ENCODE measurements at places on chromosomes 6 and 20. TPM values are rescaled to one million over a fixed set of nuclear protein-coding genes. Genes with fewer than 3 reads are reported as not detected.

DNAAF9 gene
- total RNA-seq, result 11.7 TPM

DNA sequence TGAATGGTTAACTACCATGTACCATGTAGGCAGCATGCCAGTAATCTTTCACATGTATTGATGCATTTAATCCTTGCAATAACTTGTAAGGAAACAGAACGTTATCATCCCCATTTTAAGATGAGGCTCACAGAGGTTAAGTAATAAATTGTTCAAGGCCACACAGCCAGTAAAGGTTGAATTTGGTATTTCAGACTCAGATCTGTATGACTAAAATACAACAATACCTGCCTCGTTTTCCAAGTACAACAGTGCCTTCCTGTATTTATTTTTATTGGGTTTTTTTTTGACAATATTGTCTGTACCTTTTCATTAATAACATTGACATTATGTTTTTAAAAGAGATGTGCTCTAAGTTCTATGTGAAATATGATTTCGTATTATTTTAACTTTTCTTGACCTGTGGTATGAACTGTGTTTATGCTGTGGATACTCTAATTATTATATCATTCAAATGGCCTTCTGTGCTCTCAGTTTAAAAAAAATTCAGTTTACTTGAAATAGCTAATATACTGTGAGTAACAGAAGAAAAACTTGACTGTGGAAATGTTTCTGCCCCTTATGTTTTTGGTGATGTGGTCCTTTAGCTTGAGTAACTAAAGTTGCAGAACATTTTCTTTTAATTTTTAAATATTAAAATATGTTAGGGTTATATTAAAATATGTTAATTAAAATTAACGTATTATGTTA lies 39.7 kb downstream of the XRN2 start:
- DNase-seq, result no peak

GRCh38 chr6:154247119-154247861 lies 109.3 kb downstream of the IPCEF1 start:
- peak; percentile 80 for DNase-seq

- no peak for DNase-seq
Measured at GRCh38 chr20:42024653-42025052, 406.5 kb upstream of the CHD6 start.

SLC26A8 gene
- not detected for total RNA-seq

DNA sequence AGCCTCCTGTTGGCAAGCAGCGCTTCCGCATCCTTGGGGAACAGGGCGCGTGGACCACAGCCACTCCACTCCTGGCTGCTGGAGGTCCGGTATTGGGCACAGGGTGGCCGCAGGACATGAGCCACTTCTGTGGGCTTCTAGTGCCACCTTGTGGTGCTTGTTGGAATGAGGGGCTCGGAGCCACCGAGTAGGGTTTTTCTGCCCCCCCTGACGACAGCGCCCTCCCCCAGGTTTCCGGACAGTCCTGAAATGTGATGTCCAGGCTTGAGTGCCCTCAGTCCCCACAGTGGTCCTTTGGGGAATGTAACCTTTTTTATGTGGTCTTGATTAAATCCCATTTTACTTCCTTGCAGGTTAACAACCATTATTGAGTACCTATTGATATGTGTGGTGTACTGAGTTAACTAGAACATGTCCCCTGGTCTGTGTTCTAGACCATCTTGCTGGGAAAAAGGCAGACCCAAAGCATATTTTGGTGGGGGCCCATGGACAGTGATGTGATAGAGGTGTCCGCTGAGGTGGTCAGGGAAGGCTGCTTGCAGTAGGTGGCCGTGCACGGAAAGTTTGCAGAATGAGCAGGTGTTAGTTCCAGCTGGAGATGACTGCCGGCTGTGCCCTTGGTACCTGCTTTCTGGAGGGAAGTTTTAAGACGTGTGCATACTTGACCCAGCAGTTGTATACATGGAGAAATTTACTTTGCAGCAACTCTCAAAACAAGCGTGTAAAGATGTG lies 70.0 kb downstream of the PTPN1 start:
- DNase-seq, result peak; percentile 39

DNA sequence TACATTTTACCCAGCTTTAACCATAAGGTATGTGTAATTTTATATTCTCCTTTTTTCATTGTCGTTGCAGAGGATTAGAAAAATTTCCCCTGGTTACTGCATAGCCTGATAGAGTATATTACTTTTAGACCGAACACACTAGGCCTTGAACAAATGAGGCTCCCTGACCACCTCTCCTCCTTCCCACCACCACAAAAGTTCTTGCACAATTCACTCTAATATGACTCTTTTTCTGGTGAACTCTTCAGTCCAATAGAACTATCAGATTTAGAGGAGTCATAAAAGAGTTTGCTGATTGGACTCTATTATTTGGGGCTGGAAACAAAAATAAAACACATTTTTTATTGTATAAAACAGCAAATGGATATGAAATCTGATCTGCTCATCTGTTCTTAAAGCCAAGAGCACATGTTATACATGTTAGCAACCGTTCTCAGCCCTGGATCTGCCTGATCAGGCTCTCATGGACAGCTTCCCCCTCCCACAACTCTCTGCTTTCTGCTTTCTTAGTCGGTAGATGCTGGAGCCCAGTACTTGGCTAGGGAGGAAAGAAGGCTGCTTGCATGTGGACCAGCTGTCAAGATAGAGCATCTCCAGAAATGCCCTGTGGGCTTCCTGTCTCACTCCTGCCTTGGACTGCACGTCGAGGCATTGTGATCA lies 83.5 kb downstream of the CD164 start:
- no peak for DNase-seq

DNA sequence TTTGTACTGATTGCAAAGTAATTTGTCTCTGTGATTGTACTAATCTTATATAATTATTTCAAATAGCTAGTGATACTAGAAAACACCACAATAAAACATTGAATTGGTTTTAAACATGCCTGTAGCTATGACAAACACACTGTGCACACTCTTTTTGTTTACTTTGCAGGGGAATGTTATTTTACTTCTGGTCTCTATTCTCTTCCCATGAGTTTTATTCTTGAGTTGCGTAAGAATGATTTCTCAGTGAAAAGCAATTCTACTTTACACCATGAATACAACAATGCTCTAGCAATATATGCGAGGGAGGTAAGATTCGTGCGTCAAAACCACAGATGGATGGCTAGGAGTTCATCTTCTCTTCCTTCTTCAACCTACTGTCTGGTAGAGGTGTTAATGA lies 68.4 kb upstream of the PHACTR1 start:
- no peak for DNase-seq

DNA sequence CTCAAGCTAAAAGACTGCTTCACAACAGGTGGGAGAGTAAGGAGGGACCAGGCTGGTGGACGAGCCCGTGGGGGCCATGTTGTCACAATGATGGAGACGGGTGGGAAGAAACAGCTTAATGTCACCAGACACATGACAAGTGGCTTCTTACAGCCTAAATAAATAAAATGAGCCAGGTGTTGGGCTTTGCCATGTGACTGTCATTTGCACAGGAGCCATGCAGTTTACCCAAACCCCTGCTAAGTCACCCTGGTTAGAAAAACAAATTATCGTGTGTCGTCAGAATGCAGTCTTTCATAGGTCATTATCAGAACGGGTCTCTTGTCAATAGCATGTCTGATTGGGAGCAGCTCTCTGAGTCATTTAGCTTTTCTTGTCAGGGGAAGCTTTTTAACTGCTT lies 18.5 kb downstream of the BTBD3 start:
- no peak for DNase-seq

- DNase-seq, result no peak
Measured at GRCh38 chr20:61855286-61855685, 210.4 kb downstream of the TAF4 start.

DNA sequence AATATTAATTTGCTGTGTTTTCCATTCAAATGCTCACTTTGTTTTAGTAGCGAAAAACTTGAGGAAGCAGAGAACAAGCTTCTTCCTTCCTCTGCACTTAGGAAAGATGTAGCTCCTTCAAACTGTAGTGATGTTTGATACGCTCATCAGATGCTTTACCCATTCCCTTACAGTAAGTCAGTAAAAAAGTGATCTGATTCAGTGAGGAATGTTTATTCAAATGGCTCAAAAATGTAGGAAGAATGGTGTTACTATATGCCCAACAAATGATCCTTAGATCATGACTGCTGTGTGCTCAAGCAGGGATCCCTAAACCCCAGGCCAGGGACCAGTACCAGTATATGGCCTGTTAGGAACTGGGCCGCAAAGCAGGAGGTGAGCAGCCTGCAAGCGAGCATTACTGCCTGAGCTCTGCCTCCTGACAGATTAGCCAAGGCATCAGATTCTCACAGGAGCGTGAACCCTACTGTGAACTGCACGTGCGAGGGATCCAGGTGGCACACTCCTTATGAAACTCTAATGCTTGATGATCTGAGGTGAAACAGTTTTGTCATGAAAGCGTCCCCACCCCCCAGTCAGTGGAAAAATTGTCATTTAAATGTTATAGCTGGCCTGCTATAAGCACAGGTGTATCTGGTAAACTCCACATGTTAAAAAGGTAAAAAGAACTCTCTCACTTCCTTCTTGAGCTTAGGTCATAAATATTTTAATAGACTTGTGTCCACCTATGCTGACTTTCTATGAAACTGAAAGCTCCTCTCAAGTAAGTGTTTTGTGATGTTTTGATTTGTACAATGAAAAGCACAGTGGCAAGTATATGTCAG lies 187.2 kb downstream of the FOXC1 start:
- DNase-seq, result peak; percentile 7

RFX6 gene
- total RNA-seq, result not detected

DNA sequence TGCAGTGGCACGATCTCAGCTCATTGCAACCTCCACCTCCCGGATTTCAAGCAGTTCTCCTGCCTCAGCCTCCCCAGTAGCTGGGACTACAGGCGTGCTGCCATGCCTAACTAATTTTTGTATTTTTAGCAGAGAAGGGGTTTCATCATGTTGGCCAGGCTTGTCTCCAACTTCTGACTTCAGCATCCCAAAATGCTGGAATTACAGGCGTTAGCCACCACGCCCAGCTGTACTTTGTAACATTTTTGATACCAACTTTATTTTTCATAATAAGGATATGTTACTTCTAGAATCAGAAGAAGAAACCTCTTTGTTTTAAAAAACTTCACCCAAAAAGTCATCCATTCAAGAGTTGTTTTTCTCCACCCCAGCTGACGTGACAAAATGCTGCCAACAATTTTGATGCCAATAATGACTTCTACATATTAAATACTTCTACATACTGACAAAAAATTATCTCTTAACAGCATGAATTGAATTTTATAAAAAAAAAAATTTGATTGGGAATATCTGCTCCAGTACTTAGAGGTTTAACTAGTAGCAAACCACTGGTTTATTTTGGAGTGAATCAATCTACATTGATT lies 22.5 kb upstream of the PRIM2 start:
- DNase-seq, result no peak

KCNS1 gene
- total RNA-seq, result not detected

- DNase-seq, result no peak
Measured at GRCh38 chr6:102774326-102774725, 1380.8 kb downstream of the GRIK2 start.

DNA sequence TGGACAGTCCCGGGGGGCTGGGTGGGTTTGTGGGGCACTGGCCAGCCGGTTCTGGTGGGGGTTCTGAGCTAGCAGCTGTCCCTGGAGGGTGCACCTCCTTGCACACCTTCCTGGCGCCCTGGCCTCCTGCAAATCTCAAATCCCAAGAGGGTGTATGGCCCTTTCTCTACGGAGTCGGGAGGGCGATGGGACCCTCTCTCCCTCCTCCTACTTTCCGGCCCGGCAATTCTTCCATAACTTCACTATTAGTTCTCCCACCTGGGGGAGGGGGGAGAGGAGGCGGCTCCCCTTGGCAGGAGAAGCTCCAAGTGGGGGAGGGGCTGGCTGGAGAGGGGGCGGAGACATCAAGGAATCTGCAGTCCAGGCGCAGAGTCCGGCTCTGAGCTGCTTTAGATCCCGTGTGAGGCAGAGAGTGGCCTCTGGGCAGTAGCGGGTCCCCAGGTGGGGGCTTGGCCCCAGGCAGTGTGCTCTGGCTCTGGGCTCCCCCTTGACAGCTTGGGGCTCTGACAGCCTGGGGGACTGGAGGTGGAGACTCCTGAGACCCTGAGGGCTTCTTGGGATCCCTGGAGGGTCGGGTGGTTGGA lies 1.4 kb upstream of the LAMA5 start:
- no peak for DNase-seq

- DNase-seq, result no peak
Measured at GRCh38 chr6:53119349-53119748, 29.3 kb downstream of the GCM1 start.

DNA sequence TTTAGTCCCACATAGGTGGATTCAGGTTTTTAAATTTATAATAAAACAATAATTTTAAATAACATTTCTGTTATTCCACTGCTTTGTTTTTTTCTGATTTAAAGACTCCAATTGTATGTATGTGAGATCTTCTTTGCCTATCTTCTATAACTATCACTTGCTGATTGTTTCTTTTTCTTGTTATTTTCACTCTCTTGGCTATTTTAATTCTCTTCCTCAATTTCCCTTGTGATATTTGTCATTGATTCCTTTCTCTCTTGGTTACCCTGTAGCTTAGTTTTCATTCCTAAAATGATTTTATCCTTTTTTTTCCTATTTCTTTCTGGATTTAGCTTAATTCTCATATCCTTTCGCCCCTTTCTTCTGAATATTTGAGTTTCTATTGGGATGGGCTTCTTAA lies 227.3 kb upstream of the TENT5A start:
- no peak for DNase-seq

- no peak for DNase-seq
Measured at GRCh38 chr20:41424011-41424410, 57.4 kb upstream of the EMILIN3 start.
